Caudate nucleus (tissue), 63 donors: ENCODE measurements at places on chromosomes 4 and X.

- no peak for DNase-seq
These were observed 90.0 kb upstream of the AFAP1 start for GRCh38 chr4:8029689-8030088.

GRCh38 chrX:10576777-10577447, 43.5 kb downstream of the MID1 start:
- DNase-seq: no peak

DNA sequence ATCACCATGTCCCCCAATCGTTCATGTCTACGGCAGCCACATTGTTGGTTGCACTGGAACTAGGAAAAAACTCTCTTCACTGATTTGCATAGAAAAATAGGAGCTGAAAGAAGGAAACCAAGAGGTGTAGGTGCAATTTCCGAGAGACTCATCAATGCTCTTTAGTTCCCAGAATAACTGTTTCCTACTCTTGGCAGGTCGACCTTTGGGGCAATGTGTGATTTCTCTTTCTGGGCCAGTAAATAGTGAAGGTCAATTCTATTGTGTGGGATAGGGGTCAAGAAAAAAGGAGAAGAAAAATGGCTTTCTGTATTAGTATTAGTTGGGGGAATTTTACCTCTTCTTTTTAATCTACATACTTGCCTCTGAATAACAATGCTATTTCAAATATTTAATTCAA, 55.9 kb upstream of the PDE5A start:
- DNase-seq: no peak

DNA sequence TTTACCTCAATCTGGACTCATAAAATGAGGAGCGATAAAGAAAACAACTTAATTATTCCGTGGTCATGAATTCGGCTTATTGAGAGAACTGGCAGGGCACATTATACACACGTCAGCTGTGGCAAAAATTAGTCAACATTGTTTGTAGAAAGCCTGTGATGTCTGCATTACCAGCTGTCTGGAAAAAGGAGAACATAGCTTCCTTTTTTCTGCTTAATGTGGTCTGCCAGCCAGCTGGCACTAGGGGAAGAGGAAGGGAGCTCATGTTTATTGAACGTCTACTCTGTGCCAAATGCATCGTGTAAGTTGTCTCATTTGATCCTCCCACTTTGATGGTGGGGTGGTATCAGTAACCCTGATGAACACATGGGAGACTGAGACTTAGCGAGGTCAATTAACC, 367.6 kb downstream of the ARHGAP24 start:
- DNase-seq: peak; percentile 67

DNA sequence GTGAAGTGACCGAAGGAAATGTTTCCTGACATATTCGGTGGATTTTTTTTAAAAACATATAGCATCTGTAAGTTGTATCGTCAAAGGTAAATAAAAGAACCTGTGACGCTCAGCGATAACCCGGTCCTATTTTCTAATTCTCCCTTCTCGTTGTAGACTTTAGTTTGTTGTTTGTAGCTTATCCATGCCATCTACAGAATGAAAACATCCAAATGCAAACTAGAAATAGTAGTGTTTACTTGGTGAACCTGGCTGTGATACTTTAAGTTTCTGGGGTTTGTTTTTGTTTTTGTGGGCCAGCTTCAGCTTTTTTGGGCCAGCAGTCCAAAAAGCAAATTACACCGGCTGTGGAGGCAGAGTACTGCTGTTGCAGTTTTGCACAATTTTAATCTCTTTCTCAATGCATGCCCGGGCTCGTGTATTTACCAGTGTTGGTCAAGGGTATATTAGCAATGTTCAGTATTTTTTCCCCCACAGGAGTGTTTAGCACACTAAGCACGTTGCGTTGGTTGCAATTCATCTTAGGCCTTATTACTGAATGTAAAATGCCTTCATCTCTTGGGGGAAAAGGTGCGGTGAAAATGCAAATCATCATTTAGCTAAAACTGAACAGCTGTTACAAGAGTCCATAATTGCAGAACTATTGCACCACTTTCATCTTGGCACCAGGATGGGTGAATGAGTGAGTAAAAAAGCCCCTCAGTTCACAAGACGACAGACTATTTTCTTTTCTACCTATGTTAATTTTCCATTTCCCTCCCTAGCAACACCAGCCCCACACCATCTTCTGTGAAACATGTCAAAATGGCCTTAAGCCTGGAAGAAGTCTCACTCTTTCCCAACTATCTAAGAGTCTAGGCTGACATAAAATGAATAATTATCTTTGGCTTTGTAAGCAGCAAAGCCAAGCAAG, 1.7 kb upstream of the CNOT6L start:
- DNase-seq: no peak

DNA sequence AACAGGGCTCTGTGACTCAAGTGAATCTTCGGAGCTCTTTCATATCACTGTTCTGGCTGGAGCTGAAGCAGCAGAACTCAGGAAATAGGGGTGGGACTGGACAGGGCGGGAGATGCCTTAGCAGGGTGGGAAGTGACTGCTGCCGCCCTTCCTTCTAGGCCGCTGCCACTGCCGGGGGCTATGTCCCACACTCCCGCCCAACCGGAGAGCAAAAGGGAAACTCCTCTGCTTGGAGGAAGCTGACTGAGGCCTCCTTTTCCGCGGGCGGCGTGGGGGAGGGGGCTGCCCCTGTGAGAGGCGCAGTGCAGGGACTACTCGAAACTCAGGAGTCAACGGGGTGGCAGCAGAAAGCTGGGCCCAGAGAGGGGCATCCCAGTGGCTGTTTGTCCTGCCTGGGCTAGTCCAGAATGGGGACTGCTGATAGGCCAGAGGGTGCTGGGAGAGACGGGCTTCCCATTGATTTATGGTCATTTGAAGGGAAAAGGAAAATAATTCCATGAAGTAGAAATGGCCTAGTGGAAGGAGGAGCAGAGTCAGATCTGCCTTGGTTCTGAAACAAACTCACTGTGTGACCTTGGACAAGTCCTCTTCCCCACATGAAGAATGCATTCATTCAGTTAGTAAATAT, 36.9 kb downstream of the STARD8 start:
- no peak for DNase-seq

DNA sequence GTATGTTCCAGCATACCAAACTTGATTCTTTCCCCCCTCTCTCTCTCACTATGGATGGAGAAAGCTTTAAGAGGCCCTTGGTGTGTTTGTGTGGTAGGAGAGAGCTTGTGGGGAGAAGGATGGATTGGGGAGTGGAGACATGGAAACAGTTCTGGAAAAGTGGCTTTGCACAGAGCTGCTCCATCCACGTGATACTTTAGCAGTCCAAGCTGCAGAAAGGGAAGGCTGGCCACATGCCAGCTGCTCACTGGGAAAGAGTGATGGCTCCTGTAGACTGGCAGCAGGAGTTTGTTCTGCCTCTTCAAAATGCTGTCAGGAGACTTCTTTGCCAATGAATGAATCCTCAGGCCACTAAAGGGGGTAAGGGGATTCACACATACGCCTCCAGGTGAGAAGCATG, 21.7 kb upstream of the SEC24B start:
- DNase-seq: no peak

GRCh38 chrX:152306331-152306730, 144.8 kb downstream of the GABRA3 start:
- no peak for DNase-seq

DNA sequence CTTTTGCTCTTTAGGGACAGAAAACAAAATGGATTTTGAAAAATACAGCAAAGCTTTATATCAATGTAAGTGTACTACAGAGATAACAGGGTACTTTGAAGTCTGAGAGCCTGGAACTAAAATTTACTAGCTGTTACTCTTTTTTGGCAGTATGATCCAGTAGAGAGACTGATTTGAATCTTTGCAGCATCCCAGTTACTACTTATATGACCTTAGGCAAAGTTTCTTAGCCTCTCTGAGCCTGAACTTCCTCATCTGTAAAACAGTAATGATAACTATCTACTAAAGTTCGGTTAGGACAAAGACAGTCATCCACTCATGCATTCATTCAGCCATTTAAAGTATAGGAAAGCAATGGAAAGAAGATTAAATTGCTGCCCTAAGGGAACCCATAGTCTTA, 10.1 kb downstream of the BRWD3 start:
- DNase-seq: no peak

- no peak for DNase-seq
These were observed 3.3 kb downstream of the TRIM2 start for GRCh38 chr4:153207567-153207966.

DNA sequence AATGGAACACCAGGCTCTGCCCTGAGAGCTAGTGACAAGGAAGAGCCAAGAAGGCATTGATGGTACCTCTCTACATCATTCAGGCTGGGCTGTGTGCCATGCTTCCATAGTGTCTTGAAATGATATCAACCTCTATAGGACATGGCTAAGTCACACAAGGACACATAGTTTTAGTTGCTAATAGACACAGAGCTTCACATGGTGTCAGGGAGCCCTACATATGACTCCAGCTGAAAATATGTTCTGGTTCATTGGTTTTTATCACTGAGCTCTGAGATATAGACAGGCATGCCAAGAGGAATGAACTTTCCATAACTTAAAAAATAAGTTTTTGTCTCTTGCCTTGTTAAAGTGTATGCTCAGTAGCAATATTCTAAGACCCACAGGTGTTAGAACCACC, 72.1 kb upstream of the PRKG2 start:
- DNase-seq: no peak

DNA sequence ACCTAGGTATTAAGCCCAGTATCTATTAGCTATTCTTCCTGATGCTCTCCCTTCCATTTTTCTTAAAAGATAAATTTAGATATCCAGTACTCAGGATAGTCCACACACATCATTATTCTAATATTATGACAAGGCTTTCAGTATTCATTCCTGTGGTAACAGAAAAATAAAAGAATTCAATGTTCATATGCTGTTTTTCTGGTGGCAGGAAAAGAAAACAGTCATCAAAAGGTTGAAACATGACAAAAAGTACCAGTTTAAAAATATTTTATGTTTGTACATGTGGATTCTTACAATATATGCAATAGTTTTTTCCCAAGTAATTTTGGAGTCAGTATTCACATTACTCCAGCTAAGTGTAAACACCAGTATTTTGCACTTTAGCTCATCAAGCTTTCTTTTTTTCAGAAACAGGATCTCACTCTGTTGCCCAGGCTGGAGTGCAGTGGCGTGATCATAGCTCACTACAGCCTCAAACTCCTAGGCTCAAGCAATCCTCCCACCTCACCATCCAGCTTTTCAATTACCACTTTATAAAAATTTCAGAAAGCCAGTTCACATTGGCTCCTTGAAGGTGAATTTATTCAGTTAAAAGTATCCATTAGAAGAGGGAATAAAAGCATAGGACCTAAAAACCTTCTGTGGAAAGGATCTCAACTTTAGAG, 2.3 kb downstream of the APBB2 start:
- no peak for DNase-seq

GRCh38 chr4:101651778-101652177, 138.8 kb upstream of the BANK1 start:
- DNase-seq: no peak

DNA sequence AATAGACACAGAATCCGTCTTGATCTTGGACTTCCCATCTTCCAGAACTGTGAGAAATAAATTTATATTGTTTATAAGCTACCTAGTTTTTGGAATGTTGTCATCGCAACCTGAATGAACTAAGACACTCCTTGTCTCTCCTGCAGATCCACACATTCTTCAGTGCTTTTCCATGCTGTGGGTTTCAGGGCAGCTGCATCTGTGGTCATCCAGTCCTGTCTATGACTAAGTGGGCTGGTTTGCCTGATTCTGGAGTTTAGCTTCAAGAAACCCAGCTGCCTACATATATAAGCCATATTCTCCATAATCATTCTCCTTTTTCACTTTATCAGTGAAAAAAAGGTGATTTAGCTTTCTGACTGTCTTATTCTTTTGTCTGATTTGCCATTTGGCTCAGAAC, 170.3 kb upstream of the KIT start:
- DNase-seq: no peak

- DNase-seq: no peak
These were observed 29.5 kb downstream of the NIPAL1 start for GRCh38 chr4:48046059-48046458.

GRCh38 chr4:27010334-27010940, 149.8 kb downstream of the STIM2 start:
- DNase-seq: peak; percentile 11

DNA sequence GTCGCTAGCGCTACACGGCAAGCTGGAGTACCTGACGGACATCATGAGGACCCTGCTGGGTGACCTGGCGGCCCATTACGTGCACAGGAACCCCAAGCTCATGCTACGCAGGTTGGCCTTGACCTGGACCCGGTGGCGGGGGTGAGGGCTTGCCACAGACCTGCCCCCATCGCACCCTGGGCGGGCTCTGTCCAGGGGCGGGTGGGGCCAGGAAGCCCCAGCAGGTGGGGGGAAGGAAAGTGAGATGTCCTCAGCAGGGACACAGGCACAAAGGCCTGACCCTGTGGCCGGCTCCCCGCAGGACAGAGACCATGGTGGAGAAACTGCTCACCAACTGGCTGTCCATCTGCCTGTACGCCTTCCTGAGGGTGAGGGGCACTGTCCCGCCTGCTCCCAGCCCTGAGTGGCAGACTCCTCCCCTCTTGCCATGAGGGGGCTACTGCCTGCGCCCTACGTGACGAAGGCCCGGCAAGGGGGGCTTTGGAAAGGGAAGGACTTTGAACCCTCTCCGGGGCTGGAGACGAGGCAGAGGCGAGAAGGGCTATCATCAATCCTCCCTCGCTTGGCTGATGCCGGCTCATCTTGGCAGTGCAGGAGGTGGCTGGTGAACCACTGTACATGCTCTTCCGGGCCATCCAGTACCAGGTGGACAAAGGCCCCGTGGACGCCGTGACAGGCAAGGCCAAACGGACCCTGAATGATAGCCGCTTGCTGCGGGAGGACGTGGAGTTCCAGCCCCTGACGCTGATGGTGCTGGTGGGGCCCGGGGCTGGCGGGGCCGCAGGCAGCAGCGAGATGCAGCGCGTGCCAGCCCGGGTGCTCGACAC, 5.3 kb upstream of the SRPK3 start:
- DNase-seq: no peak

DNA sequence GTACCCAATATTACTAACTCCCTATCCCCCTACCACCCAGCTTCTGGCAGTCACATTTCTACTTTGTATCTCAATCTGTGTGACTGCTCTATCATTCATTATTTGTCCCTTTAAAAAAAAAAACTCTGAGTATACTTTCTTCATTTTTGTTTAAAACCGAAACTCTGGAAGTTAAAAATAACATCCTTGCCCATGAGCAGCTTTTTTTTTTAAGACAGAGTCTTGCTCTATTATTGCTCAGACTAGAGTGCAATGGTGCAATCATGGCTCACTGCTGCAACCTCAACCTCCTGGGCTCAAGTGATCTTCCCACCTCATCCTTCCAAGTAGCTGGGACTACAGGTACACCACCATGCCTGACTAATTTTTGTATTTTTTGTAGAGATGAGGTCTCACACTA, 15.8 kb downstream of the UBE2K start:
- DNase-seq: no peak

- no peak for DNase-seq
These were observed 75.4 kb downstream of the FAM13A start for GRCh38 chr4:88981556-88981955.

DNA sequence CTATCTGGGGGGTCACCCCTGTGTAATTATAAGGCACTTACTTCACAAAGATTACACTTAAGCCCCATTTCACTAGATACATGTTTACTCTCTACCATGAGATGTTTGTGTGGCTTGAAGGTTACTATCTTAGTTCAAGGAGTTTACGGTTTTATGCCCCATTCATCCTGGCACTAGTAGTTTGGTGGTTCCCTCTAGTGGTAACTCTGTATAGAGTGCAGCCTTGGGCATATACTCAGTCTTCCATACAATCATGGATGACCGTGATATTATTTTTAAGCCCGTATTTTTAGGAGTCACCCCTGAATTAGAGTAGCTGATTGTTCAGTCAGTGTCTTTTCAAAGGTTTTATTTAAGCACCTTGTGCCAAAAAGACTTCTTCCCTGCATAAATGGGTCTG, 109.9 kb upstream of the FAM47C start:
- DNase-seq: no peak
